ENCODE measurements at places on chromosomes 12 and 14. TPM values are rescaled to one million over a fixed set of nuclear protein-coding genes. Genes with fewer than 3 reads are reported as not detected.

DNA sequence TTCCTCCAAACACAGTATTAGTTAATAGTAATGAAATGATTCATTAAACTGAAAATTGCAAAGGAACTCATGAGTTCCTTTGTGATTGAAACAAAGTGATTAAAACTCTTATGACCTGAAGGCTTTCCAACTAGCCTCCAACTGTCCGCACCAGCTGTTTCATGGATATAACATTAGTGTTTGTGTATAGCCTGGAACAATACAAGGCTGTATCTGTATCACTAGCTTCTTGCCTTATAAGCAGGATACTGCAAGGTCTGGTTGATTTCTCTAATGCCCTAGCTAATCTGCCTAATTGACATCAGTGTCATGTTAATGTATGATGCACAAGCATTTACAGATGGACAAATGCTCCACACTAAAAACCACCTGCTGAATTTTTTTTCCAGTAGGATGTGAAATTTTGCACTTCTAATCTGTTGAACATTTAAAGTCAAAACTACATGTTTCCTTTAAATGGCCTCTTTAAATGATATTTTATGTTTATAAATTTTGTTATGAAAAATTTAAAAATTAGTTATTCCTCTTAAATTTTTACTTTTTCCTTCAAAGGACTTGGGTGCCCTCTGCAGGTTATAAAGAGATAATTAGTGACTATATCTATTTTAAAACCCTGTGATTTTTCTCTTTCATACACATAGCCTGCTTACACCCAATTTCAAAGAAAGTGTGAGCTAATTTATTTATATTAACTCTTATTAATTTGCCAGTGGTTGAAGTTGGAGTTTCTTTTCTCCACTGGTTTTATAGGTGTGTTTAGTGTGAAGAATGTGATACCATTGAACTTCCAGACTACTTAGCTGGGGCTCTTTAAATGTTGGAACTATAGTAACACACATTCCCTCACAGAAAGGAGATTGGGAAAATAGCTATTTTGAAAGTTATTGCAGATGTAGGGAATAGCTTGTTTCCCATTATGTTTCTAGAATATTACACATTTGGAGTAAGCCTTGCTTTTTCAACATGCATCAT is 25.4 kb downstream of the AP5M1 start:
- H3K4me3 ChIP-seq, result no peak overlapping the region
- no peak for DNase-seq
- no peaks in the 10 kb centered on the region for H3K27me3 ChIP-seq

TMEM119 gene
- 2.0 TPM for polyA plus RNA-seq

DNA sequence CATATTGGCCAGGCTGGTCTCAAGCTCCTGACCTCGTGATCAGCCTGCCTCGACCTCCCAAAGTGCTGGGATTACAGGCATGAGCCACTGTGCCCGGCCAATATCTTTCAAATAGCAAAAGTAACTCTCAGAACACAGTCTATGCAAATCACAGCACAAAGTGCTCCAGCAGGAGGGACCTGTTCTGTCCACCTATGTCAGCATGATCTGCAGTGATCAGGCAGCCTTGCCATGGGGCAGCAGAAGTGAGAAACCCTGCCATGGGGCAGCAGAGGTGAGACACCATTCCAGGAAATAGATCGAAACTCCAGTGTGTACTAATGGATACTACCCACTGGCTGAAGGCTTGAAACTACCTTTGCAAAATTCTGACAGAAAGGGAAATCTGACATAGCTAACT is 78.5 kb upstream of the EIF5 start:
- H3K4me1 ChIP-seq, result no peaks in the 10 kb centered on the region
- DNase-seq, result no peak
- H3K27me3 ChIP-seq, result no peaks in the 10 kb centered on the region
- no peak overlapping the region for H3K27ac ChIP-seq
- H3K4me3 ChIP-seq, result no peak overlapping the region

DNA sequence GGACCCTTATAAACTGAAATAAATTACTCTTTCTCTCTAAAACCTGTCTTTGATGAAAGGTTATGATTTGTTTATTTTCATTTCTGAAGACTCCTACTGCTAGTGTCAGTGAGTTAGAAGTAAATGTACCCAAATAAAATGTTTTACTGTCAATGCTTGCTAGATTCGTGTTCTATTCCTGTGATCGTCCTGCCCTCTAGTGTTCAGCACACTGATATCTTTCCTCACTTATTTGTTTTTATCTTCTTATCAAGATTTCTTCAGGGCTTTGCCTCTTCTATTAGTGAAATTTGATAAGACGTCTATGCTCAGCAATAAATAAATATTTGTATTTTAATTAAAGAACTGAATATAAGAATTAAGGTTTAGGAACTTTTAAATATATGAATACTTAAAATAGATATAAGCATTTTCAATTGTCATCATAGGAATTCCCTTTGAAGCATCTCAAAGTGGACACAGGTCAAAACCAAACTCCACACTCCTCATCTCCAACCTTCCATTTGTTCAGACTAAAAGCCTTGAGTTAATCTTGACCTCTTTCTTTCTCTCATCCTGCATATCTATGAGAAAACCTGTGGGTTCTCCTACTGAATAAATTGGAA is 75.8 kb downstream of the C12orf50 start:
- no peaks in the 10 kb centered on the region for H3K36me3 ChIP-seq
- no peak for DNase-seq
- no peaks in the 10 kb centered on the region for H3K4me1 ChIP-seq
- H3K27me3 ChIP-seq, result no peaks in the 10 kb centered on the region
- no peak overlapping the region for H3K27ac ChIP-seq
- H3K4me3 ChIP-seq, result no peak overlapping the region

DNA sequence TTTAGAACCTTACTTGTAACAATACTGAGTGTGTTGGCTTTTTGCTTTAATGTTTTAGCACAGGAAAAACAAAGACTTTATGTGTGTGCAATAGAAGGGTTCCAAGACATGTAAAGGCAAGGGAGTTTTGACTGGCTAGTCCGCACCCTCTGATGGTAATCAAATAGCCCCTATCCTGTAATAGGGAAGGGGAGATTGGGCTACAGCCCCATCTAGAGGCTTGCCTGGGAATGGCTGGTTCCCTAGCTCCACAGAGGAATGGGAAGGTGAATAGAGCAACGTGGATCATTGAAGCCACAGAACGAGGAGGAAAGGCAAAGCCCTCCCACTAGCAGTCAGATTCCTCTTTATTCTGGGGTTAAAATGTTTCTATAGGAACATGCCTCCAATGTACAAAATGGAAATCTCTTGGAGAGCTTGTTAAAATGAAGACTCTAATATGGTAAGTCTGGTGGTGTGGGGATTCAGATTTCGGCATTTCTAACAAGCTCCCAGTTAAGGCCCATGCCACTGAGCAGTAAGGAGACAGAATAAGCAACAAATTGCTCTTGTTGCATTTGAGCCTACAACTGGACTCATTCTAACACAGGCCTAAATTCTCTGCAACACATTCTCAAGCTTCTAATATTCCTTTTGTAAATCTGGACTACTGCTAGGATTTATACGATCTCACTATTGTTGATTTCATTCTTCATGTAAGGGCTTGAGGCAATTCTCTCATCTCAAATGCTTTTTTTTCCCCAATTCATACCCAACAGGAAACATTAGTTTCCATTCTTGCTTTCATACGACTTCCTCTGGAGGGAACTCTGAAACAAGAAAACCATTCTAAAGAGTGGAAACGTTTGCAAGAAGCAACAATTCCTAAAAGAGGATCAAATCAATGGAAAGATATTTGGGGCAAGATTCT is 57.1 kb downstream of the NIN start:
- H3K27me3 ChIP-seq, result no peaks in the 10 kb centered on the region
- H3K36me3 ChIP-seq, result no peaks in the 10 kb centered on the region
- peaks cover 3% of the 10 kb centered on the region for H3K4me1 ChIP-seq

DNA sequence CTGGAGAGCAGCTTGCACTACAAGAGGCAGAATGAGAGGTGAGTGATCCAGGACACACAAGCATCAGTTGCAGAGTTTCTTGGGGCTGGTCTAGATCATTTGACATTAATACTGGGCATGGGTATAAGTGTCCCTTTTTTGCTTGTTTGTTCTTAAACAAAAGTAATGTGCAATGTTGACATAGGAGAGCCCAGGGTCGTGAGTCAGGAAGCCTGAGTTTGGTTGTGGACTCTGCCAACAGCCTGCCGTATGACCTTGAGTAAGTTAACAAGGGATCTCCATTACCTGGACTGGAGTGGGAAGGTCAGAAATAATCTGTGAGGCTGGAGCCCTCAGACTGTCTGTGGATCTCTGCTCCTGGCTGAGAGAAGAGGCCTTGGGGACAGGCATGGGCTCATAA is 170.3 kb downstream of the KCNA5 start:
- H3K4me1 ChIP-seq, result no peaks in the 10 kb centered on the region
- H3K4me3 ChIP-seq, result no peak overlapping the region
- no peak overlapping the region for H3K27ac ChIP-seq
- no peaks in the 10 kb centered on the region for H3K27me3 ChIP-seq

LRP6 gene
- 11.9 TPM for polyA plus RNA-seq

DNA sequence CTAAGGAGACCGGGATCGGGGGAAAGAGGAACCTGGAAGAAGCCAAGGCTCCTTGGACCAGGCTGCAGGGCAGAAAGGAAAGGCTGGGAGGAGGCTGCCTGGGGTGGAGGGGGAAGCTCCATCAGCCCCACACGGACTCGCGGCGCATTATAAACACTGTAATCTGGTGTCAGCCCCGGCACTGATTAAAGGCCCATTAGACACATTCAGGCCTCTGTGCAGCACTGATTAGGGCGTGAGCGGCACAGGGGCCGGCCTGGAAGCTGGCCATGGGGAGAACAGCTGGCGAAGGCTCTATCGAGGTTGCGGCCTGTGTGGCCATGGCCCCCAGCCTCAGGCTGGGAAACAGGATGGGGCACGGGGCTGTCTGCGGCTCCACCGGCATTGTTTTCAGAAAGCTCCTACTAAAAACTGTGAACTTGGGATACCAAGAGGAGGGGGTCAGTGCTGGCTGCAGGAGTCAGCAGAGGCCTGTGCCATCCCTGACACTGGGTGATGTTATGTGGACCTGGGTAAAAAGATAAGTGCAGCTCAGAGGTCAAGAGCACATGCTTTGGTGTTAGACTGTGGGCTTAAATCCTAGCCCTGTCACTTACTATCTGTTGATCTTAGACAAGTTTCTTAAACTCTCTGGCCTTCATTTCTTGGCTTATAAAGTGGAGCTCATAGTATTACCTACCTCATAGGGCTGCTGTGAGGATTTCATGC is 10.6 kb downstream of the ACVRL1 start:
- H3K4me1 ChIP-seq, result peaks cover 10% of the 10 kb centered on the region
- H3K27ac ChIP-seq, result no peak overlapping the region
- no peaks in the 10 kb centered on the region for H3K36me3 ChIP-seq
- no peak for DNase-seq
- H3K27me3 ChIP-seq, result no peaks in the 10 kb centered on the region

KLHDC1 gene
- polyA plus RNA-seq, result 8.3 TPM

HOXC4 gene
- 10.9 TPM for polyA plus RNA-seq

- no peaks in the 10 kb centered on the region for H3K36me3 ChIP-seq
- H3K4me1 ChIP-seq, result peaks cover 1% of the 10 kb centered on the region
- H3K27me3 ChIP-seq, result no peaks in the 10 kb centered on the region
- no peak for DNase-seq
- no peak overlapping the region for H3K4me3 ChIP-seq
Observed at GRCh38 chr12:69991690-69992288, 166.8 kb downstream of the MYRFL start.

- DNase-seq, result no peak
- H3K27me3 ChIP-seq, result no peaks in the 10 kb centered on the region
- peak overlapping the region; percentile 84 for H3K27ac ChIP-seq
- peak overlapping the region; percentile 90 for H3K4me3 ChIP-seq
Observed at GRCh38 chr14:99481745-99482099, 513 bp downstream of the CCNK start.

GRCh38 chr14:88823968-88824313 is 510 bp upstream of the TTC8 start:
- no peak for DNase-seq
- H3K27me3 ChIP-seq, result no peaks in the 10 kb centered on the region
- no peaks in the 10 kb centered on the region for H3K36me3 ChIP-seq
- peak overlapping the region; percentile 87 for H3K27ac ChIP-seq
